Thyroid gland (tissue), 4 donors: ENCODE measurements at places on chromosomes 16 and 17. TPM values are rescaled to one million over a fixed set of nuclear protein-coding genes. Genes with fewer than 3 reads are reported as not detected.

GRCh38 chr16:56855946-56856345, 9.1 kb upstream of the SLC12A3 start:
- DNase-seq: no peak

GRCh38 chr17:10081571-10082169, 116.7 kb downstream of the GAS7 start:
- no peak for DNase-seq

DNA sequence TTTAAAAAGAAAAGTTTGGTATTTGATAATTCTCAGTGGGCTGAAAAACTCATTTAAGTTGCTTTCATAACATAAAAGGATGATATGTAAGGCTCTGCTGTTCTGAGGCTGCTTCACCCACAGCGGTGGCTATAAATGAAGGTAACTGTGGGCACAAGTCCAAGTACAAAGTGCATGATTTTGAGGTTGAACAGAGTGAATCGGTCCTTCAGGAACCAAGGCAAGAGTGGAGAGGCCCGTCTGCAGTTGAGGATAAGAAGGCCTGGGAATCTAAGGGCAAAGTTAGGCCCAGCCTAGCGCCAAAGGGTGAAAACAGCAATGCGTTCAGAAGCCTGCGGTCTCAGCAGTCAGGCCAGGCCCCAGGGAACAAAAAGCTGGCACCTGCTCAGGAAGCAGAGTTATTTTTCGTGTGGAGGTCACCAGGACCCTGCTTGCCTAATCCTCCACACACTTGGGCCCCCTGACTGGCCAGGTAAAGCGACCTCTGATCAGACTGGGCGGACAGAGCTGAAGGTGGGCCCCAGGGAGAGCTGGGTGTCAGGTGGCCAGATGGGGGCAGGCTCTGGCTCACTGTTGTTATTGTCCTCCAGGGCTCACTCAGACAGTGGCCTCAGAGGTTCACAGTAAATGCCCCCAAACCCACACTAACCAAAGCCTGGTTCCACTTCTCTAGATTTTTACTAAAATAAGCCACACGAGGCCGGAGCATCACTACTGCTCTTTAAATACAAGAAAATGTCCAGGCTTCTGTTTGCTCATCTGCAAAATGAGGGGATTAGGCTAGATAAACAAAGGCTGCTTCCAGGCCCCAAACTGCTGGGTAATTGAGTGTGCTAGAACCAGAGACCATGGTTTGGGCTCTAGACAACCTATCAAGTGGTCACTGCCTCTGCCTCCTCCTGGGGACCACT, 46.5 kb downstream of the TEX2 start:
- DNase-seq: peak; percentile 73

DNA sequence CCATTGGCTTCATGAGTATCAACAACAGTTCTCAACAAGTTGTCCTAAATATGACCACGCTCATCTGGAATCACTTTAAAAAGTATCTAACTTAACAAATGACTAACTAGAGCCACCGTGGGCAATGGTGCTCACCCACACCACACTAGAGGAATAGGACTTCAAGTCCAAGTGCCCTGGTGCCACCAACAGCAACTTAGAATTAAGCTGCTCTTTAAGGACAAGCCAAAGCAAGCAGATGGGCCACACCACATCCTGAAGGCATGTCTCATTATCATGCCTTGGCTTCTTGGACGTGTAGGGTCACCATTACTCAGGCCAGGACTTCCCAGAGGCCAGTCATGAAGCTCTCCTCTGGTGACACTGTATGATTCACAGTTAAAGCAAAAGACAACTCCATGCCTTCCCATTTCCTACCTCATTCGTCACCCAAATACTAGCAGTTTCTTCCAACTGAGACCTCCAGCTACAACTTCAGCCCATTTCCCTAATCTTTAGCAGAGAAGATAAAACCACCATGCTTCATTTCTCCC, 9.4 kb upstream of the SLC6A4 start:
- no peak for DNase-seq

DNA sequence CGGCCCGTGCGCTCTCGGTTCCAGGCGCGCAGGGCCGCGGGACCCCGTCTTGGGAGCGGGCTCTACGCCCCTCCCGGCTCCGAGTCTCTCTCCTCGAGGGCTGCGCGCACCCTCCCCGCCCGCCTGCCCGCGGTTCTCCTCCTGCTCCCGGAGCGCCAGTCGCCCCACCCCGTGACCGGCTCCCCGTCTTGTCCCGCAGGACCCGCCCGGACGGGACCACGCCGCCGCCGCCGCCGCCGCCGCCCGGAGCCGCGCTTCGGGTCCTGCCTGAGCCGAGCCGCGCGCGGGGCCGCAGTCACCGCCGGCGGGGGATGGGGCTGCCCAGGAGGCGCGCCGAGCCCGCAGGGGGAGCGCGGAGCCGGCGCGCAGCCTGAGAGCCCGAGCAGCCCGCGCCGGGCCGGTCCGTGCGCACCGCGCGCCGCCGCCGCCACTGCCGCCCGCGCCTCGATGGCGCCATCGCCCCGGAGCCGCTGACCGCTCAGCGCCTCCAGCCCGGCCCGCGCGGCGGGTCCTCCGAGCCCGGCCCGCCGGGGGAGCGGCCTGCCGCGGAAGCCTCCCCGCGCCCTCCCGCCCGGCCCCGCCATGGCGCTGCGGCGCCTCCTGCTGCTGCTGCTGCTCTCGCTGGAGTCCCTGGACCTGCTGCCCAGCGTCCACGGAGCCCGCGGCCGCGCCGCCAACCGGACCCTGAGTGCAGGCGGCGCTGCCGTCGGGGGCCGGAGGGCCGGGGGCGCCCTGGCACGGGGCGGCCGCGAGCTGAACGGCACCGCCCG, at the start of gene SHISA6:
TSS of gene SHISA6 (plus strand) at position 373 of the 770 bp plus-strand sequence.
- peak; percentile 25 for DNase-seq

- DNase-seq: no peak
These were observed 32.0 kb upstream of the ABCC12 start for GRCh38 chr16:48187779-48188178.

DNA sequence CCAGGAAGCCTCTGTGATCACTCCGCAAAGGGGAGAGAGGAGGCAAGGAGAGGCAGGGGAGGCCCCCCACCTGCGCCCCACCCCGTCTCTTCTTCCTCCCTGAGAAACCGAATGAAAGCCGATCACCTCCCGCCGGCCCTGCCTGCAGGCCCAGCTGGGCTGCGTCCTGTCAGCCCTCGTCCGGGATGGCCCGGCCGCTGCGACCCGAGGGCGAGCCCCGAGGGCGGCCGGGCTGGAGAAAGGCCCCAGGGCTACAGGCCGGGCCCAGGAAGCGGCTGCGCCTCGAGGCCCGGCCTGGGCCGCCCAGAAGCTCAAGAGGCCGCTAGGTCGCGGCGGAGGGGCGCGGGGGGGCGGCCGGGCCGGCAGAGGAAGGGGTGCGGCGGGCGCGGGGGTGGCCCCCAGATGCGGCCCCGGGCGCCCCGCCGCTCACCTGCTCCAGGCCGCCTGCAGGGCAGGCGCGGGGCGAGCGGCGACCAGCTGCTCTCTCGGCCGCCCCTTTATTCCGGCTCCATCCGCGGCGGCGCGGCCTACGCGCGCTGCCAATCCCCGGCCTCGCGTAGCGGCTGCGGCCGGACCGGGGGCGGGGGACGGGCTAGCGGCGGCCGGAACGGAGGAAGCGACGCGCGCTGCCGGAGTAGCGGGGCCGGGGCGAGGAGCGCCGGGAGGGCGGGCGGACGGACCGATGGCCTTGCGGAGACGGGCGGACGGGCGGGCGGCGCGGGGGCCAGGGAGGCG, at the start of gene ZNF319:
TSS of gene ZNF319 (minus strand) at position 702 of the 735 bp plus-strand sequence. CDS start 2,407 bp downstream, outside the sequence.
- no peak for DNase-seq

DNA sequence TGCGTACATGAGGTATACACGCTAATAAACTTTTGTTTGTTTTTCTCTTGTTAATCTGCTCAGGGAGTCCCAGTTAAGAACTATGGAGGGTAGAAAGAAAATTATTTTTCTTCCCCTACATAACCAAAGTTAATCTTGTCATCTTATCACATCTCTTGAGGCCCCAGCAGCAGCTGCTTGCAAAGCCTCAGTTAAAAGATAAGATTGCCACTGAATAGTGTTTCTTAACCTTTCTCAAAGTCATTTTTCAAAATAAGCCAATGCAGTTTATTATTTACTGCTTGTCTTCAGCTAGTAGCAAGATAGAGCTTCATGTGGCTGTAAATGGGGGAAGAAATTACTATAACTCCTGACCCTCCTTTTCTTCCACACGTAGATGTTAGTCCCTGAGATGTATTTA, 21.5 kb upstream of the APOH start:
- no peak for DNase-seq

DNA sequence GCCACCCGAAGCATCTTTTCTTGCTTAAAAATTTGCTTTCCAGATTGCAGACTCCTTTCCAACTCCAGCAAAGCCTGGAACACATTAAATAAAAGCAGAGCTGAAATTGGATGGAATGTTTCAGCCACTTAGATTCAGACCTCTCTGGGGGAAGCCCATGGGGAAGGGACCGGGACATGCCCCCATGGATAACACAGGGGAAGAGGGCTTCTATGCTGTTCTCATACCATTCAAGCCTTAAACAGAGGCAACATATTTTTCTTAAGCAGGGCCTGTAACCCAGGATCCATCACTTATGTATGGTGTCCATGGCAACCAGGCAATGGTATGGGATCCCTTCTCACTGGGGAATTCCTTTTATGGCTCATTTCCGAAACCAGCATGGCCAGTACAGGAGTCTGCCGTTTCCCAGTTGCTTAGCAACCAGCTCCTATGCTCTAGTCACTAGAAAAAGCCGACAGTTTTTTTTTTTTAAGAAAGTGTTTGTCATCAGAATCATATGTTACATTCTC, 62.0 kb upstream of the MARCHF10 start:
- no peak for DNase-seq

- no peak for DNase-seq
These were observed 16.7 kb downstream of the SLC6A2 start for GRCh38 chr16:55672471-55672870.

DNA sequence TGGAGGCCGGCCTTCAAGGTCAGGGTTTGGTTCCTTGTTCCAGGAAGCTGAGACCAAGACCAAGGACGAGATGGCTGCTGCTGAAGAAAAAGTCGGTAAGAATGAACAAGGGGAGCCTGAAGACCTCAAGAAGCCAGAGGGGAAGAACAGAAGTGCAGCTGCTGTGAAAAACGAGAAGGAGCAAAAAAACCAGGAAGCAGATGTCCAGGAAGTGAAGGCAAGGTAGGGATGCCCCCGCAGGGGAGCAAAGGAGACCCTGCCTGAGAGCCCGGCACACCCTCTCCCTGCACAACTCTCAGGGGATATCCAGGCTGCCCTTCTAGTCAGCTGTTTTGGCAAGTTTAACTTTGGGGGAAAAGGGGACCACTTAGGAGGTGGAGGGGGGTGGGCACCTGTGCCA, 29.0 kb downstream of the RNF213 start:
- DNase-seq: no peak

DNA sequence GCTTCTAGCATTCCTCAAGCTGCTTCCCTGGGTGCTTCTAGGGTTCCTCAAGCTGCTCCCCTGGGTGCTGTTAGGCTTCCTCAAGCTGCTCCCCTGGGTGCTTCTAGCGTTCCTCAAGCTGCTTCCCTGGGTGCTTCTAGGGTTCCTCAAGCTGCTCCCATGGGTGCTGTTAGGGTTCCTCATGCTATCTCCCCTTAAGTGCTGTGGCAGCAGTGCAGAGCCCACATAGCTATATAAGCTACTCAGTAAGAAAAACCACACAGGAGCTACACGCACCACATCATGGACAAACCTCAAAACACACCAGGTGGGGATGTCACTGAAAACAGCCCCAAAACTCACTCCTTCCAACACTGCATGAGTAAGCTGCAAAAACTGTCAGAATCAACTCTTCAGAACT, 35.2 kb downstream of the ANKRD11 start:
- no peak for DNase-seq

DNA sequence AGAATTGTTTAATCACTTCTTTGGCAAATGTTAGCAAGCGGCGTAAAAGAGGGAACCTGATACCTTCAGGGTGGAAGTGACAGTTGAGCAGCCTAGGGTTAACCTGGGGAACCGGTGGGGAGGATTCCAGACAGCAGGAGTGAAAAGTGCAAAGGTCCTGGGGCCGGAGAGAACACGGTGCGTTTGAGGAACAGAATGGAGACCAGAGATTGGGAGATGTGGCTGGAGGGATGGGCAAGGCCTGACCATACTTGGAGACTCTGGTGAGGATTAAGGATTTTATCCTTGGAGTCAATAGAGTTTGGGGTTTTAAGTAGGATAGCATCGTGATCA, 2.3 kb upstream of the ZNF500 start:
- no peak for DNase-seq

- DNase-seq: no peak
These were observed 345.4 kb downstream of the PMP22 start for GRCh38 chr17:14919631-14920213.

- peak; percentile 33 for DNase-seq
These were observed 9.9 kb upstream of the FOXJ1 start for GRCh38 chr17:76150712-76151622.

ZKSCAN2 gene
- total RNA-seq: 6.6 TPM
